ENCODE measurements at places on chromosomes 4 and X.

DNA sequence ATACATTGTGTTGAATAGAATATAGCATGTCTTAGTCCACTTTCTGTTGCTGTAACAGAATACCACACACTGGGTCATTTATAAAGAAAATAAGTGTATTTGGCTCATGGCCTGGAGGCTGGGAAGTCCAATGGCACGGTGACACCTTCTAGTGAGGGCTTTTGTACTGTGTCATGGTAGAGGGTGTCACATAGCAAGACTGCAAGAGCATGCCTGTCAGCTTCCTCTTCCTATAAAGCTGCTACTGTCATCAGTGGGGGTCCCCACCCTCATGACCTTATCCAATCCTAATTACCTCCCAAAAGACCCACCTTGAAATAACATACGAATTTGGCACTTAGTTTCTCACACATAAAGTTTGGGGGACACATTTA, 193.2 kb downstream of the PTTG2 start:
- no peak for DNase-seq

DNA sequence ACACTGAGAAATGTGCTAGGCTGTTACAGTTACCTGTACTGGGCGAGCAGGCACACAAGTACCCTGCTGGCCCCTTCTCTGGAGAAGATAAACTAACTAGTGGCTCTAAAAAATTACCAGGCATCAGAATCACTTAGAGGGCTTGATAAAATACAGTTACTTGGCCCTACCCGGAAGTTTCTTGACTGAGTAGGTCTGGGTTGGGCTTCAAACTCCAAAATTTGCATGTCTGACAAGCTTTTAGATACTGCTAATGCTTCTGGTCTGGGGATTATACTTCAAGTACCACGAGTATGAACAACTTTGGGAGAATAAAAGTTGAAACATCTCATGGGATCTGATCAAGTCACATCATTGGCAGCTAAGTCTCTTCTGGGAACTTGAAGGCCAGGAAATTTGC, 30.8 kb downstream of the CEP135 start:
- DNase-seq, result no peak

DNA sequence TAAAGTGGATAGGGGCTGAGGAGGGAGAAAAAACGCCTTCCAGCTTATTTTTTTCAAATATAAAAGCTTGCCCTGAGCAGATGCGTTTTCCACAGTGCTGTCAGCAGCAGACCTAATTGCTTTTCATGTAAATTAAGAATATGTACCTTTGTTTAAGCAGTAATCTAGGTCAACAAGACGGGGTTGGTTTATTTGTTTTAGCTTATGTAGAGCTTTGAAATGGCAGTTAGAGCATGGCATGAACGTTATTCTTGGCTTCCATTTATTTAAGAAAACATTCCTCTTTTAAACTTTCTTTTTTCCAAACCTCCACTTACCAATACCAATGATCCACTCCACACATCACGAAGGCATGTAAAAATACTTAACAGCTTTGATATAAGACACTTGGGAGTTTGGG, 220.3 kb upstream of the TENM3 start:
- no peak for DNase-seq

DNA sequence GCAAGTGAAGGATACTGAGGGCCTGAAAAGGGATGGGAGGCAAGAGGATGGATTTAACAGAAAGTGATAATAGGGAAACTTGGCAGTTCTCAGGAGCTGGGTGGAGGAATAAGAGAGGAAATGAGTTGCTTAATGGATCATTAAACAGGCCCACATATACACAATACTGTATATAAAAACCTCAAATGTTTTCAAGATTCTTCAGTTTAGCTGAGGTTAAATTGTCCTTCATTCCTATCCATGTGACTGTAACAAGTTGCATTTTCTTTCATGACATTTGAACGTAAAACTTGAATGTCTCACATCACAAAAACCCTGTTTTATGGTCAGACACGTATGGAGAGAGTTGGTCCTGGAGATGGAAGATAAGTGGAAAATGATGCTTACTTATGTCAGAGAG, 76.5 kb upstream of the PLAC8 start:
- DNase-seq, result no peak

GRCh38 chr4:140004549-140004895, 149.5 kb downstream of the MAML3 start:
- DNase-seq, result no peak

DNA sequence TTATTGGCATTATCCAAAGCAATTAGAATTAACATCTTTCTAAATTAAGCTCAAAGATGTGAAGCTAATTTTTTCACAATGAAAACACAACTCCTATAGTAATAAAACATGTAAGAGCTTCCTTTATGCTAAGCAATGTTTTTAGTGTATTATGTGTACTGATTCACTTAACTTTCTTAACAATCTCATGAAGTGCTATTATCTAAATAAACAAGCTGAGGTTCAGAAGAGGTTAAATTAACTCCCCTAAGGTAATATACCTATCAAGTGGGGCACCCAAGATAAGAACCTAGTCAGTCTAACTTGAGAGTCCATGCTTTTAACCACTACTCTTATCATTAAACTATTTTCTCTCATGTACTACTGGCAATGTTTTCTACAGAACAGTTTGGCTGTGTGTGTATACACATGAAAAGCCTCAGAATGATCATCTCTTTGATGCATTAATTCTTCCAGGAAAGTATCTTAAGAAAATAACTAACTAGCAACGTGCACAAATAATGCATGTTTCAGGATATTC, 13.6 kb downstream of the G3BP2 start:
- no peak for DNase-seq

DNA sequence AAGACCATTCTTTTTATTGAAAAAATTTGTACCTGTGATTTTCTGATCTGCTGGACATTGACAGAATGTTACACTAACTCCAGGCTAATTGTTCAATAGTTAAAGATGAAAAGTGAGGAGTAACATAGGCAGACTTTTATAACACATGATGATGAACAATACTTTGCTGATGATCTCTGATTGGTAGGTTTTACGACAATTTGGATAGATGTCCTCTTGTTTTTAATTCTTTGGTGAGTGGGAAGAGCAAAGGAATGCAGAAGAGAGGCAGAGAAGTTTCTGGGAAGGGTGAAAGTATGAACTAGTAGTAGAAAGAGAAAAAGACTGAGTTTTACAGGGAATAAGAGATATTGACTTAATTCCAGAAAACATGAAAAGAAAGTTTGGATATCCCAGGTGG, 267.3 kb upstream of the HAND2 start:
- DNase-seq, result no peak

GRCh38 chrX:11867610-11868345, 109.7 kb downstream of the MSL3 start:
- no peak for DNase-seq

- no peak for DNase-seq
Observed at GRCh38 chr4:40361338-40361737, 26.2 kb downstream of the CHRNA9 start.

GRCh38 chrX:149060921-149061320, 444.2 kb downstream of the IDS start:
- no peak for DNase-seq

DNA sequence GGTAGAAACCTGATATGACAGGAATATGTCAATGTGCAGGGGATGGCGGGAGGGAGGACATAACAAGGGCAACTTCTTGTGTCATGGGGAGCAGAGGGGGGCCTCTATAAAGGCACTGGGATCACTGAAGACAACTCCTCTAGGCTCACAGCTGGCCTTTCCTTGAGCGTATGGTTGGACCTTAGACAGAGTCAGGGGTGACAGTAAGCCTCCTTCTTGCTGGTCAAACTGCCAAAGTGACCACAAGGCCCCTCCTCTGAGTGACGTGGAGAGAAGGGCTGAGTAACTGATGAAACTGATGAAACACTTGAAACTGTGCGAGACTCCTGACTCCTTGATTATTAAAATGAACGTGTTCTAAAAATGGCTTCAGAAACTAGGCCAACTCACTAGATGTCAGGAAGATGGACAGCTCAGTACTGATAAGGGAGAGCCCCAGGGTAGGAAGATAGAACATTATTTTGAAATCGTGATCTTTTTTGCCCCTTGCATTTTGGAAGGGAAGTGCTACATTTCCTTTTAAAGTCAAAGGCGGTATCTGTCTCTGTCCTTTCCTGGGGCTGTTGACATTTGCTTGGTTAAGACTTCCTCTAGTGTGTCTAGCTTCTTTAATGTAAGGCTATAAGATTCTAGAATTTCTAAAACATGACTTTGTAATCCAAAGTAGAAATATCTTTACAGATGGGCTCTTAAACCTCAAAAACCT, 1.6 kb downstream of the RAB33A start:
- peak; percentile 45 for DNase-seq
